ENCODE measurements at places on chromosomes 7 and 10.
A peak's percentile ranks its signal among the peaks of the same experiment; 100 is the strongest.

DNA sequence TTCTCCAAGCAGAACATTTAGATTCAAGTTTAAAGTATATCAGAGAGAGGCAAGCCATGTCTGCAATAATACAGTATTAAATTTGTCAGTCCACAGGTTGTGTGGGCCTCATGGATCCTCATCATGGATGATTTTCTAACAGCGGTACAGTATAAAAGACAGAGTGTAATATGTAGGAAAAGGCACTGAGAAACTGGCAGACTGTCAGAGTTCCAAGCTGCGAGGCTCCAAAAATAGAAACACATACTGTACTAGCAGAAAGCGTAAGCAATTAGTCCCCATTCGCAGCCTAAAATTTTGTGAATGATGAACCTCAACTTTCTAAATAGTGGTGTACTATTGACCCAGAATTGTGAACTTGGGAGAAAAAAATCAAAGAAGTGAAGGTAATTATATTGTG, 933.3 kb downstream of the XPNPEP1 start:
- DNase-seq = no peak

DNA sequence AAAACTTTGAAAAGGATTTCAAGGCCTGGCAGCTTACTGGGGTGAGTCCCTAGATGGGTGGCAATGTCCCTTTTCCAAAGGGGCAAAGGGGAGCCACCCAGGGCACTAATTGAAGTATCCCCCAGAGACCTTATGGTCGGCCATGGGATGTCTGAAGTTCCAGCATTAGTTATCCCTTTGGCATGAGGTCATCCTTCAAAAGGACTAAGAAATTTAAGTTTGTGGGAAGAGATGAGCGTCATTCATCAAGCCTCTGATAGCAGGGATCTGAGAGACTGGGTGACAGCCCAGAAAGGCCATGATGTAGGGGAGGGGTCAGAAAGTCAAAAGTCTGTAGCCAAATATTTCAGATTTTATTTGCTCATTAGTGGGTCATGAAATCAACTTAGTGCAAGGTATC, 195.3 kb downstream of the ZNF438 start:
- DNase-seq = no peak

DNA sequence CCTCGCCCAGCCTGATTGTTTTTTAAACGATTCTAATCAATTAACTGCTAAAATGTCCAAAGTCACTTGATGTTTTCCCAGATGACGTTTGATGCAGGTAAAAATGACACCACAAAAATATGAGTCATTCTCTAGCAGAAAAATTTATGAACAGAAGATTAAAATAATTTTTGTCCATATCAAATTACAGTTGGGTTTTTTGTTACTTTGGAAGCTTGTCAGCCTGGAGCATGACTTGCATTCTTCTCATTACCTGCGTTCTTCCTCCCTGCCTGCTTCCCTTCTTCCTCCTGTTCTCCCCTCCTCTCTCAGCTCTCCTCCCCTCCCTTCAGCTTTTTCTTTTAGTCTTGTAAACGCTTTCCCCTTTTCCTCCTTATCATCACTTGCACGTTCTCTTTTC, 18.7 kb downstream of the IL15RA start:
- DNase-seq = no peak

- no peak for DNase-seq
Measured at GRCh38 chr10:8180360-8181109, 126.0 kb downstream of the GATA3 start.

- no peak for DNase-seq
Measured at GRCh38 chr7:12692479-12693259, 5.2 kb downstream of the ARL4A start.

- DNase-seq = peak; percentile 42
Measured at GRCh38 chr10:88990384-88991160, at the start of gene FAS. FAS (plus strand) TSS chr10:88990798; CDS start chr10:88990877, 79 bp downstream.

DNA sequence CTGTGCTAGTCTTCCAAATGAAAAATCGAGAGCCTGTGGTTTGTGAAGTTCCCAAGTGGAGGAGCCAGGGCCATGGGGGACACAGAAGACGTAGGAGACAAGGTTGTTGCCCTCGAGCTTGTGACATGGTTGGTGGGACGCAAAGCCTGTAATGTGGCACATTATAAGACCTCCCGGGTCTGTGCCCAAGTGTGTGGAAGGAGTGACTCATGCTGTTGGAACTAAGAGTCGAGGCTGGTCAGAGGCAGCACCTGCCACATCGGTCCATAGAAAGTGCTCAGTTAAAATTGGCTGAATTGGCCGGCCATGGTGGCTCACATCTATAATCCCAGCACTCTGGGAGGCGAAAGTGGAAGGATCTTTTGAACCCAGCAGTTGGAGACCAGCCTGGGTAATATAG, 27.0 kb upstream of the PODXL start:
- DNase-seq = no peak

GRCh38 chr10:119135513-119135881, 30.0 kb downstream of the SFXN4 start:
- DNase-seq = no peak

- no peak for DNase-seq
Measured at GRCh38 chr7:40746841-40747556, 612.2 kb downstream of the SUGCT start.
